ENCODE measurements at places on chromosomes 2 and 18.
A peak's percentile ranks its signal among the peaks of the same experiment; 100 is the strongest.

GRCh38 chr2:232393556-232393955, 13.1 kb upstream of the ALPG start:
- DNase-seq = no peak

- DNase-seq = peak; percentile 0
Observed at GRCh38 chr18:3596637-3597384, 146.8 kb downstream of the TGIF1 start.

DNA sequence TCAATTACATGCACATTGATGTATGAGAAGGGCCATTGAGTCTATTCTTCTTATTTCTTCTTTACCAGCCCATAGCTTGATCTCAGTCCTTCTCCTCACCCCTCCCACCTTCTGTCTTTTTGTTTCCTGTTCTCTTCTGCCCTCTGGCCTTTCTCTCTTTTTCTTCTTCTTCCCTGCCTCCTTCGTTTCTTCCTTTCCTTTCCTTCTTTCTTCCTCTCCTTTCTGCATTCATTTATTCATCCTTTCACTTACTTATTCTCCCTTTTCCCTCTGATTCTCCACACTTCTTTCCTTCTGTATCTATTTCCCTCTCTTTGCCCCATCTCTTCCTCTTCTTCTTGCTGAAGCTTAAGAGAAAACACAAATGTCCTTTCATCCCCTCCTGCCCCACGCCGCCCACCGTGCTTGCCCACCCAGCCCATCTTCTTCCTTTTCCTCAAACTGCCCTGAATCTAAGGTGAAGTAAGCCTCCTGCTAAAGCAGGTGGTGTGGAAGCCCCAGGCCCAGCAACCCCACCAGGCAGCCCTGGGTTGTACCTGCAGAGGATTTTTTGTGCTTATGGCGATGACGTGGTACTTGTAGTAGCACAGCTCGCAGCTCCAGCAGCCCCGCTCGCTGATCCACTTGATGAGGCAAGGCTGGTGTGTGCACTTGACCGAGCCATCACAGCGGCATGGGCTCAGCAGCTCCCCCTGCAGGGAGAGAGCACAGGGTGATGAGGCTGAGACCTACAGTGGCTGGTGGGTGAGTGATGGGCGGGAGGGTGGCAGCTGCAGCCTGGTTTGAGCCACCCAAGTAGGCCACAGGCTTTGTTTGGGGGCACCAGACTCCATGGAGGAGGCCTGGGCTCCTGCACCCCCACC, 89.0 kb downstream of the MARCHF4 start:
- DNase-seq = no peak

- DNase-seq = peak; percentile 11
Observed at GRCh38 chr18:75592527-75592926, 165.0 kb upstream of the SMIM21 start.

GRCh38 chr2:203463266-203463678, 71.8 kb downstream of the RAPH1 start:
- no peak for DNase-seq

Measured in NCI-H1092 treated with DMSO at 0.1 percent for 48 hours (cell line).